NCI-H510A treated with DMSO at 0.1 percent for 48 hours (cell line): ENCODE measurements at places on chromosomes 6 and 20.
A peak's percentile ranks its signal among the peaks of the same experiment; 100 is the strongest.

- DNase-seq: no peak
Observed at GRCh38 chr6:35410131-35410530, 42.0 kb upstream of the FANCE start.

DNA sequence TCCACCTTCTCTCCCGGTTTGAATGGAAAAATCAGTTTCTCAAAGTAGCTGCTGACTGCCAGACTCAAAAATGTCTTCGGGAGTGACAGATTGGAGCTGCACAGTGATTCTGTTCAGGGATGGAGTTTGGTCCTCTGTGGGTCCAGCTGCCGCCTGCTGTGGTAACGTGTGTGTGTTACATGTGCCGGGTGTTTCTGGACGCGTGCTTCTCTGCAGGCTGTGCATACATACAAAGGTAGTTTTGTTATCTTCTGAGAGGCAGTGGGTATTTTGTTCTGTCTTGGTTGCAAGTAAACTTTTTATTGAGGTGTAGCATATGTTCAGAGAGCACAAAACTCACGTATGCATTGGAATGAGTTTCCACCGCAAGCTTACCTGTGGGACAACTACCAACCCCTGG, 41.3 kb upstream of the NAA20 start:
- no peak for DNase-seq

GRCh38 chr6:151544453-151544852, 50.6 kb downstream of the CCDC170 start:
- DNase-seq: no peak

DNA sequence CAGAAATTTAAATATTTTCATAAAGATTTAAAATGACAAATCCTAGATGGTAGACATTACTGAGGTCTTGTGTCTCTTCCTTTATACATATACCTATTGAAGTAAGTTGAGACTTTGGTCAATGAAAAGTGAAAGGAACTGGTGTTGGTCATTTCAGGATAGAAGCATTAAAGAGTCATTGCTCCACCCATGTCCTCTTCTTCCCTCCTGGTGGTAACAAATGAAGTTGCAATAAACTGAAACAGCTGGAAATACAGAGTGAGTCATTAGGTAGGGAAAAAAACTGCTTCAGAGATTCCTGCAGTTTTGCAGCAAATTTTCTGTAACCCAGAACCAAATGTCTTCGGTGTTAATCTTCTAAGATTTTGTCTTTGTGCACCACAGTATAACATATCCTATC, 448.0 kb downstream of the EYS start:
- DNase-seq: no peak

GRCh38 chr20:40965671-40966070, 63.0 kb upstream of the TOP1 start:
- DNase-seq: no peak

DNA sequence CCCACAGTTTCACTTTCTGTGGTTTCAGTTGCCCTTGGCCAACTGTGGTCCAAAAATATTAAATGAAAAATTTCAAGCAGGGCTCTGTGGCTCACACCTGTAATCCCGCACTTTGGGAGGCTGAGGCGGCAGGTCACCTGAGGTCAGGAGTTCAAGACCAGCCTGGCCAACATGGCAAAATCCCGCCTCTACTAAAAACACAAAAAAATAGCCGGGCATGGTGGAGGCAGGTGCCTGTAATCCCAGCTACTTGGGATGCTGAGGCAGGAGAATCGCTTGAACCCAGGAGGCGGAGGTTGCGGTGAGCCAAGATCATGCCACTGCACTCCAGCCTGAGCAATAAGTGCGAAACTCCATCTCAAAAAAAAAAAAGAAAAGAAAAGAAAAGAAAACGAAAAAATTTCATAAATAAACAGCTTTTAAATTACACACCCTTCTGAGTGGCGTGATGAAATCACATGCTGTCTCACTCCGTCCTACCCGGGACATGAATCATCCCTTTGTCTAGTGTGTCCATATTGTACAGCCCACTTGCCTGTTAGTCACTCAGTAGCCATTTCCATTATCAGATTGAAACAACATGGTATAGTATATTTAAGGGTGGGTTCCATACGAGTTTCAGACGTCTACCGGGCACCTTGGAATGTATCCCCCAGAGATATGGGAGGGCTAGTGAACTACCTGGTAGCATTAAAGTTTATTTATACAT, 11.7 kb downstream of the PTPRK start:
- DNase-seq: no peak

GRCh38 chr6:32439602-32440214, at the start of gene HLA-DRA:
HLA-DRA (plus strand) TSS chr6:32439887; CDS start chr6:32439951, 64 bp downstream.
- peak; percentile 0 for DNase-seq

DNA sequence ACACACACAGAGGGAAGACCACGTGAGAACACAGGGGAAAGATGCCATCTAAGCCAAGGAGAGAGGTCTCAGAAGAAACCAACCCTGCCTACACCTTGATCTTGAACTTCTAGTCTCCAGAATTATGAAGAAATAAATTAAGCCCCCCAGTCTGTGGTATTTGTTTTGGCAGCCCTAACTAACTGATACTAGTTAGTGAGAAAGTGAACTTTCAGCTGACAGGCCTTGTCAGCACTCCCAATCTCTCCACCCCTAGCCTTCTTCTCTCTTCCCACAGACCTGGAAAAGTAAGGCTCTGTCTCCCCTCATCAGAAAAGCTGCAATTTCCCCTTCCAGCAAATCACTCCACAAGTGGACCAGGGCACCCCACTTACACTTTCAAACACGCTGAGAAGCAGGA, 108.6 kb upstream of the CDYL start:
- no peak for DNase-seq

GRCh38 chr6:122530440-122531046, 58.9 kb upstream of the SERINC1 start:
- peak; percentile 76 for DNase-seq

GRCh38 chr6:81751388-81752083, 945 bp downstream of the TENT5A start:
- peak; percentile 11 for DNase-seq

DNA sequence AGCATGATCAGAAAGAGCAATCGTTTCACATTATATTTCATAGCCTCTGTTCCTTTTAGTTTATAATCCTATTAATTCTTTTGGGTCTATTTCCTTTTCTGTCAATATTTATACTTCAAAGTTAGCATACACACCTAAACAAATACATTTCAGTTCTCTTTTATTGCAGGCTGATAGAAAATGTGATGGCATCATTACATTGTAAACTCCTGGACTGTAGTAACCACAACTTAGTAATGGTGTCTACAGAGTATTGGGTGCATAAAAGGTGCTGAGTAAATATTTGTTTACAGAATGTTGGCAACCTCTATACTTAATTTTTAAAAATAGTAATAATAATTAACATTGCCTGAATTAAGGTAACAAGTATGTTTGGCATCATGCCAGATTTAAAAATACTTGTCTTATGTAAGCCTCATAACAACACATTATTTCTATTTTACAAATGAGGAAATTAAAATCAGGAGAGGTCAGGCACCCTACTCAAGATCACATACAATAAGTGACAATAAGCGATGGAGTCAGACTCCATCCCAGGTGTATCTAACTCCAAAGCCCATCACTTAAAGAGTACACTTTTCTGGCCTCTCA, 195.0 kb downstream of the UBE3D start:
- no peak for DNase-seq

DNA sequence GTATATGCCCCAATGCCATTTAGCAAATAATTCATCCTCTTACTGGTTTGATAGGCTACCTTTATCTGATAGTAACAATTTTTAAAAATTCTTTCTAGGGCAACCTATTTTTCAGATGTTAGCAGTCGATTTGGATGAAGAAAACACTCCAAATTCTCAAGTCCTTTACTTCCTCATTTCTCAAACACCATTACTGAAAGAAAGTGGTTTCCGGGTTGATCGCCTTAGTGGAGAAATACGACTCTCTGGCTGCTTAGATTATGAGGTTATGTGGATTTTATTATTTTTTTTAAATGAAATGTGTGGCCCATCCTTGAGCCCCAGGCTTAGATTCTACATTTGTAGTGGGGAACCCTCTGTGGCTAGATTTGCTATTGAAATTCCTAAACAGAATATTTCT, 26.3 kb downstream of the CDH26 start:
- no peak for DNase-seq

DNA sequence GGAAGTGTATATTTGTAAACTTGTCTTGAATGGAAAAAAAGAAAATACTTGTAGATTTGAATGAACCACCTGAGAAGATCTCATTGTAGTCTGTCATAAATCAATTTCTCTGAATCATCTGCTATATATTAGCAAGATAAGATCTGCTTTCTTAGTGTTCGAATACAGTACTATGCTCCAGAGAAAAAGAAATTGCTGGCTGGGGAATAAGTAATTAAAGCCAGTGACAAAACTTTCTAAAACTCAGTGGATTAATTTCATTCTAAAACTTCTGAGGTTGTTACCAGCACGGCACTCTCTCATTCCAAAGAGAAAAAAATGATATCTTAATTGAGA, 22.4 kb upstream of the MROH8 start:
- no peak for DNase-seq

DNA sequence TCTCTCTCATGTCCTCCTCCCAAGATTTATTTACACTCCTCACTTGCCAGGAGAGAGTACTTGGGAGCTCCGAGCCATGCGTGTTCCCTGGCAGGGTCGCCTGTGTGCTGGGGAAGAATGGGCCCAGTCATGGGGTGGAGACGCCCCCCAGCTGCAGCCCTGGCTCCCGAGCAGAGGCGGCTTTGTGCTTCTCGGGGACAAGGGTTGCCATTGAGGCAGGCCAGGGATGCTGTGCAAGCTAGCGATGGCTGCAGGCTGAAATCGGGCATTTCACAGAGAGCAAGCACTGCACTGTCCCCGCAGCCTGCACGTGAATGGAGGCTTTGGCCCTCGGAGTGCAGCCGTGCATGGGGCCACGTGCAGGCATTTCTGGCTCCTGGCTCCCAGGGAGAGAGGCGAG, 23.8 kb downstream of the PHACTR3 start:
- DNase-seq: no peak

DNA sequence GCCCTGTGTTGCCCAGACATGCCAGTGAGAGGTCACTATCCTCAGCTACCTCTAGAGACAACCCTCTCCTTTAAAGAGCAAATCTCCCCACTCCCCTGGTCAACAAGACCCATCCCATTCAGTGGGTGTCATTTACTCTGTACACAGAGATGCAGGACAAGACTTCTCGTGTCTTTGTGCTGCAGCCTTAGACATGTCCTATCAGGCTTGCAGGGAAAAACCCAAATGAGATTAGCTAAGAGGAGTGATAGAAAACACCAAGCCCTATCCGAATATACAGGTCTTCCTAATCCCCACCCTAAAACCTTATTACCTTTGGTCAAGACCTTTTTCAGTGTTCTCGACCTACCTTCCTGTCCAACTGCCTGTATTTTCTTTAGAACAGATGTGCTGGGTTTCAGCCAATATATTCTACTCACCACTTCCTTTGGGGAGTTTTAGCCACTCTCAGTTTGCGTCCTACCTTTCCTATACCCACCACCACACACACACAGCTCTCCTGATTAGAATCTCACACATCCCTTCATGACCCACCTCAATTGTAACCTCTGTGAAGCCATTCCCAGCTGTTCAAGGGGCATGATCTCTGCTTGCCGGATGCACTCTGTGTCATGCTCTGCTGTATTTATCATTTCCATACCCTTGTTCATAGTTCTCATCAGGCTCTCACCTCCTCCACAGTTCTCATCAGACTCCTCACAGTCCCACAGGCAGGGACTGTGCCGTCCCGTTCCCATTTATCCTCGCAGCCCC, 39.7 kb downstream of the TRAM2 start:
- no peak for DNase-seq

- DNase-seq: no peak
Observed at GRCh38 chr6:139587469-139587868, 213.0 kb upstream of the CITED2 start.

GRCh38 chr6:37556881-37557644, 57.4 kb upstream of the CCDC167 start:
- DNase-seq: no peak

DNA sequence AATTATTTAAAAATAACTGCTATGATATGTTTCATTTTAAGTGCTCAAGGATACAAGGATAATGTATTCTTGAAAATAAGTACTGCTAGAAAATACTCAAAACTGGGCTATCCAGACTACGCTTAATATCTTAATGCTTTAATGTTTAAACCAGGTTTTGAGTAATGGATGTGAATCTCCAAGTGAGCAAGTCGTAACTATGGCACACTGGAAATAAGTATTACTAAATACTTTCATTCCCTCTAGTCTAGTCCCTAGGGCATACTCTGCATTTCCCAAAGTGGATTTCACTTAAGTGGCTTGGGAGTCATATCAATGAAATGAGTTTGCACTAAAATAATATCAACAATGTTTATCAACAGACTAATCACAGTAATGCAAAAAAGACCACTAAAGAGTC, 48.1 kb downstream of the HMGCLL1 start:
- no peak for DNase-seq

- no peak for DNase-seq
Observed at GRCh38 chr20:11738852-11739251, 178.8 kb upstream of the BTBD3 start.

DNA sequence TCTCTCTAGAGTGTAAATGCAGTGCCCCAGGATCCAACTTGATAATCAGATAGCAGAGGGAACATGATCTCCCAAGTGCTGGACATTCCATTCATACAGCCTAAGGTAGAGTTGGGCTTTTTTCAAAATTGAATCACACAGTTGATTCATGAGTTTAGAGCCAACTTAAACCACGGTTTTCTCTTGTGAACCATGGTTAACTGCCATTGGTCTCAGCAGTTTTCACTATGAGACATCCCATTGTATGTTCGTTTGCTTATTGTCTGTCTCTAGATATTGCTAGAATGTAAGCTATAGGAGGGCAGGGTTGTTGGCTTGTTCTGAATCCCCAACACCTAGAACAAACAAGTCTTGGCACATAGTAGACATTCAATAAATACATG, 37.2 kb upstream of the TAF8 start:
- DNase-seq: no peak

DNA sequence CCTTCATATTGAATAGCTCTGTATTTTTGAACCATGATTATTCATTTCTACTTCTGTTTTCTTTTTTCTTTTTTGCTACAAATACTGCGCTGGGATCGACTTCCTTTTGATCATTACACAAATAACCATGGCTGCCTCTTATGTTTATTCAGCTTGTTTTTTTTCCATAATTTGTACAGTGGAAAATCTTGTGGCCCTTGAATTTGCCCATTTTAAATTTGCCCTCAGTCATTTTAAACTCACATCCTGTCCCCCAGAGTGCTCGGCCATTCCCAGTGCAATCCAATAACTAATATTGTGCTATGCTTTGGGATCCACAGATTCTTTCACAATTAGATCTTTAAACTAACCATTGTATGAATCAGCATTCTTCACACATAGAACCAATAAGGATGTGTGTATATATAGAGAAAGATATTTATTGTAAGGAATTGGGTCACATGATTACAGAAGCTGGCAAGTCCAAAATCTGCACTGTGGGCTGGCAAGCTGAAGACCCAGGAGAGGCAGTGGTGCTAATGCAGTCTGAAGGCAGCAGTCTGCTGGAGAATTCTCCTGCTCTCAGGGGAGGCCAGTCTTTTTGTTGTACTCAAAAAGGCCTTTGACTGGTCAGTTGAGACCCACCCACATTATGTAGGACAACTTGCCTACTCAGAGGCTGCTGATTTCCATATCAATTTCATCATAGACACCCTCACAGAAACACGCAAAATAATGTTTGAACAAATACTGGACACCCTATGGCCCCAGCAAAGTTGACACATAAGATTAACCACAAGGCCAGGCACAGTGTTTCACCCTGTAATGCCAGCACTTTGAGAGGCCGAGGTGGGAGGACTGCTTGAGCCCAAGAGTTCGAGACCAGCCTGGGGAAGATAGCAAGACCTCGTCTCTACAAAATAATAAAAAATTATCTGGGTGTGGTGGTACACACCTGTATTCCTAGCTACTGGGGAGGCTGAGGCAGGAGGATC, 147.1 kb downstream of the MTHFD1L start:
- no peak for DNase-seq

GRCh38 chr20:14523090-14523489, 185.7 kb upstream of the FLRT3 start:
- DNase-seq: no peak
